ENCODE measurements at places on chromosomes 12 and 14.

- no peak for DNase-seq
- H3K27me3 ChIP-seq, result no peaks in the 10 kb centered on the region
- H3K36me3 ChIP-seq, result no peaks in the 10 kb centered on the region
- H3K27ac ChIP-seq, result peak overlapping the region; percentile 91
- peaks cover 27% of the 10 kb centered on the region for H3K4me1 ChIP-seq
These were observed 579 bp upstream of the BLOC1S1 start for GRCh38 chr12:55715169-55715764.

DNA sequence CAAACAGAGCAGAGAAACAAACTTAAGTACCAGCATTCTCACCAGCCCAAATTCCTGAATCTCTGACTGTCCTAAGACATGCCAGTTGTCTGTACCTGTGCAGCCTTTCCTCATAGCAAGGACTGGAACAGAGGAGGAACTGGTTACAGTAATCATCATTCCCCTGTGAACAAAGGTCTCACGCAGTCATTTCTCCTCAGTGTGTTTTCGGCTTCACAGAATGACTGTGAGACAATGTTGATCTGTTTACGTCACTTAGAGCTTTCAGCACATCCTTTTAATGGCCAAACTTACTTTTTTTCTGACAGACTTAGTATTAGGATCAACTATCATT, 169.0 kb downstream of the FBXL14 start:
- peaks cover 10% of the 10 kb centered on the region for H3K4me1 ChIP-seq
- H3K36me3 ChIP-seq, result peaks cover 25% of the 10 kb centered on the region
- H3K27me3 ChIP-seq, result no peaks in the 10 kb centered on the region
- no peak overlapping the region for H3K4me3 ChIP-seq
- peak overlapping the region; percentile 8 for H3K27ac ChIP-seq

- no peak overlapping the region for H3K27ac ChIP-seq
- no peaks in the 10 kb centered on the region for H3K4me1 ChIP-seq
- no peaks in the 10 kb centered on the region for H3K27me3 ChIP-seq
- H3K4me3 ChIP-seq, result no peak overlapping the region
- H3K36me3 ChIP-seq, result peaks cover 55% of the 10 kb centered on the region
- DNase-seq, result no peak
These were observed 108.9 kb downstream of the DERA start for GRCh38 chr12:16020031-16020430.

DNA sequence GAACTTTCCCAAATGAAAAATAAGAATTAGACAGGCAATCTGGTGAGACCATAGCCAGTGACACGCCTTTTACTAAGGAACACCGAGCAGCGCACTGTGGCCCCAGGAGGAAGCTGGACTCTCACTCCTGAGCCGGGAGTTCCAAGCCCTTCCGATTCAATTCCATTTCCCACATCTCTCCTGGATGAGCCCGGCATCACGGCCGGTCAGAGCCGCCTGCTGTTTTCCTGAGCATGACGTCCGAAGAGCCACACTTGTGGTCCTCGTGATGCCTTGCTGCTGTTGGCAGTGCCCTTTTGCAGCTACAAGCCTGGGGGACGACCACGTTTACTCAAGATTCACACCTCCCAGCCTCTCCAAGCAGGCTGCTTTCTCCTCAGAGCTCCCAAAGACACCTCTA, 40.8 kb downstream of the FBXL14 start:
- H3K27me3 ChIP-seq, result no peaks in the 10 kb centered on the region
- no peak overlapping the region for H3K4me3 ChIP-seq
- peaks cover 6% of the 10 kb centered on the region for H3K4me1 ChIP-seq
- DNase-seq, result no peak
- peaks cover 4% of the 10 kb centered on the region for H3K36me3 ChIP-seq

- no peaks in the 10 kb centered on the region for H3K27me3 ChIP-seq
- no peak for DNase-seq
- peaks cover 6% of the 10 kb centered on the region for H3K36me3 ChIP-seq
- H3K4me3 ChIP-seq, result no peak overlapping the region
- peaks cover 3% of the 10 kb centered on the region for H3K4me1 ChIP-seq
These were observed 223.1 kb downstream of the RAD51B start for GRCh38 chr14:68042586-68043210.

DNA sequence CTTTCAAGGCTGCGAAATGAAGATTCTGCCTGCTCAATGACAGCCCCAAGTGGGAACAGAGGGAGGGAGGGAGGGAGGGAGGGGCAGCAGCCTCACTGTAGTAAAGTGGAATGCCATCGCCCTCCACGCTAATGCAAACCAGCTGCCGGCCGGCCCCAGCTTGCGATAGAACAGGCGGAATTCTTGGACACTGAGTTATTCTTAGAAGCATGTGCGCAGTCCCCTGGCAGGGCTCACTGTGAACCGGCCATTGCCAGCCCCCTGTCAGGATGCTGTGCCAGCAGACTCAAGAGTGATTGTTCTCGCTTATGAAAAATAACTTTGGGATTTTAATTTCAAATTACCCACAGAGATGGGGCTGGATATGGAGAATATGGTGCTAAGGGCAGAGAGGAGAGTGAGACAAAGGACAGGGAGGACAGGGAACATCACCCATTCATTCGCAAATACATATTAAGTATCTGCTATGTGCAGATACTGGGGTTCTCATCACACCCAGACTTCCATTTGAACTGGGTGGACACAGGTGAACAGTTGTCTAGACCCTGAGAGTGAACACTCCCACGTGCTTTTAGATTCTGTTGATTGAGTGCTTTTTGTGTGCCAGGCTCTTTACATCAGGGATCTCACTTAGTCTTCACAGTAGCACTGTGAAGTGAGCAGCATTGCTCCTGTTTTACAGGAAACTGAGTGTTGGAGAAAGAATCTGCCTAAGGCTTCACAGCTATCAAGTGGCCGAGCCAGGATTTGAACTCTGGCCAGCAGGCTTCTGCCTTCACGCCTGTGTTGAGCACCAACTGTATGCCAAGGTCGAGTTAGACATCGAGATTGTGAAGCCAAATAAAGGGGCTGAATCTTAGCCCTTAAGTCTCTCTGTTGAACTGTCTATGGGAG, 192.9 kb downstream of the C12orf75 start:
- H3K4me1 ChIP-seq, result no peaks in the 10 kb centered on the region
- no peaks in the 10 kb centered on the region for H3K36me3 ChIP-seq
- H3K27ac ChIP-seq, result no peak overlapping the region
- H3K27me3 ChIP-seq, result peaks cover 7% of the 10 kb centered on the region
- no peak overlapping the region for H3K4me3 ChIP-seq

GRCh38 chr12:28937196-28937595, 211.9 kb upstream of the FAR2 start:
- DNase-seq, result no peak
- no peaks in the 10 kb centered on the region for H3K4me1 ChIP-seq
- H3K36me3 ChIP-seq, result no peaks in the 10 kb centered on the region
- no peaks in the 10 kb centered on the region for H3K27me3 ChIP-seq
- H3K4me3 ChIP-seq, result no peak overlapping the region

DNA sequence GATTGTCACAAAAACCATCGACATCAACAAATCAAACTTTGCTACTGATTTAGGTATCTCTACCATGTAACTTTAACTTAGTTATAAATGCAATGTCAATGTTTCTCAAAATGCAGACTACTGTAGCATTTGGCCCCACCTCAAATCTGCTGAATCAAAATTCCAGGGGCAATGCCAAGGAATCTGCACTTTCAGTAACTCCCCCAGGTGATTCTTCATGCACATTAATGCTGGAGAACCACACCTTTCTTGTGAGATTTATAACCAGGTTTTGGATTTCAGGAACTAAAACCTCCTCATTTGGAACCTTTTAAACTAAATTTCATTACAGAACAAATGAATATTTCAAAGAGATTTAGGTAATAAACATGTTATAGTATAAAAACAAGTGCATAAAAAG, 4.9 kb downstream of the ATP2B1 start:
- peak overlapping the region; percentile 45 for H3K27ac ChIP-seq
- no peaks in the 10 kb centered on the region for H3K27me3 ChIP-seq
- H3K4me1 ChIP-seq, result peaks cover 43% of the 10 kb centered on the region
- H3K4me3 ChIP-seq, result peak overlapping the region; percentile 8
- no peak for DNase-seq

DNA sequence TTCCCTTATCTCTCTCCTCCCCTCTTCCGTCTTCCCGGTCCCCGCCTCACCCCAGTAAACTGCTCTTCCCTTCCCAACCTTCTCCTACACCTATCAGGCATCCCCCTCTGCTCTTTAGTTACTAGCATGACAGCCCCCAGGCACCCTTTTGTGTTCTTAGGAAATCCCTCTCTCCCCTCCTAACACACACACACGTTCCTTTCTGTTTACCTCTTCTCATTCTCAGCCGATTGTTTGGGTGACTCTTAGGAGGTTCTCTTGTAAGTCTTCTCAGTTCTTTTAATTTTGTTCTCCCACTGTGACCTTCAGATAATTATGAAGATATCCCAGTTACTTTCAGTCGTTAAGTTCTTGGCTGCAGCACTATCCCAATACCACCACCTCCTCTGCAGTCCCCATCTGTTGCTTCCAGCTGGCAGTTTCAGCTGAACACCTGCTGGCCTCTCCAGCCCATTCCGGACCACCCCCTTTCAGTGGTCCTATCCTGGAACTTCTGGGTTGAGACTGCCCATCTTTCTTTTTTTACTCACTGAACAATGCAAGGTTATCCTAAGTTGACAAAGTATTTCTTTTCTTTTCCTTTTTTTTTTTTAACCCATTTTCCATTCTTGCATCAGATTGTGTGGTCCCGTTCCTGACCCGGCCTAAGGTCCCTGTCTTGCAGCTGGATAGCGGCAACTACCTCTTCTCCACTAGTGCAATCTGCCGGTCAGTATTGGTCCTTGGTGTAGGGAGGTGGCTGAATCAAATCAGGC, 711 bp downstream of the MARS1 start:
- H3K27me3 ChIP-seq, result no peaks in the 10 kb centered on the region
- peaks cover 23% of the 10 kb centered on the region for H3K4me1 ChIP-seq
- H3K27ac ChIP-seq, result peak overlapping the region; percentile 88
- H3K36me3 ChIP-seq, result peaks cover 18% of the 10 kb centered on the region
- DNase-seq, result no peak

GRCh38 chr14:21255385-21256101, 13.7 kb downstream of the HNRNPC start:
- peak overlapping the region; percentile 88 for H3K27ac ChIP-seq
- peak overlapping the region; percentile 66 for H3K4me3 ChIP-seq
- no peaks in the 10 kb centered on the region for H3K27me3 ChIP-seq
- DNase-seq, result no peak

- H3K4me3 ChIP-seq, result no peak overlapping the region
- peaks cover 22% of the 10 kb centered on the region for H3K36me3 ChIP-seq
- DNase-seq, result no peak
- peaks cover 10% of the 10 kb centered on the region for H3K4me1 ChIP-seq
- H3K27ac ChIP-seq, result no peak overlapping the region
- H3K27me3 ChIP-seq, result no peaks in the 10 kb centered on the region
These were observed 38.2 kb downstream of the PAWR start for GRCh38 chr12:79652521-79652920.

DNA sequence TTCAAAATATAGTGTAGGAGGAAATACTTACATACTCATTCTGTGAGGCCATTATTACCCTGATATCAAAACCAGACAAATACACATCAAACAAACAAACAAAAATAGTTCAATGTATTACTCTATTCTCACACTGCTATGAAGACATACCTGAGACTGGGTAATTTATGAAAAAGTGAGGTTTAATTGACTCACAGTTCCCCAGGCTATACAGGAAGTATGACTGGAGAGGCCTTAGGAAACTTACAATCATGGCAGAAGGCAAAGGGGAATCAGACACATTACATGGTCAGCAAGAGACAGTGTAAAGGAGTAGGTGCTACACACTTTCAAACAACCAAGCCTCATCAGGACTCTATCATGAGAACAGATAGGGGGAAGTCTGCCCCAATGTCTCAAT, 1023.2 kb downstream of the TMTC2 start:
- DNase-seq, result no peak
- H3K27ac ChIP-seq, result no peak overlapping the region
- no peaks in the 10 kb centered on the region for H3K27me3 ChIP-seq
- H3K4me1 ChIP-seq, result no peaks in the 10 kb centered on the region
- H3K4me3 ChIP-seq, result no peak overlapping the region

DNA sequence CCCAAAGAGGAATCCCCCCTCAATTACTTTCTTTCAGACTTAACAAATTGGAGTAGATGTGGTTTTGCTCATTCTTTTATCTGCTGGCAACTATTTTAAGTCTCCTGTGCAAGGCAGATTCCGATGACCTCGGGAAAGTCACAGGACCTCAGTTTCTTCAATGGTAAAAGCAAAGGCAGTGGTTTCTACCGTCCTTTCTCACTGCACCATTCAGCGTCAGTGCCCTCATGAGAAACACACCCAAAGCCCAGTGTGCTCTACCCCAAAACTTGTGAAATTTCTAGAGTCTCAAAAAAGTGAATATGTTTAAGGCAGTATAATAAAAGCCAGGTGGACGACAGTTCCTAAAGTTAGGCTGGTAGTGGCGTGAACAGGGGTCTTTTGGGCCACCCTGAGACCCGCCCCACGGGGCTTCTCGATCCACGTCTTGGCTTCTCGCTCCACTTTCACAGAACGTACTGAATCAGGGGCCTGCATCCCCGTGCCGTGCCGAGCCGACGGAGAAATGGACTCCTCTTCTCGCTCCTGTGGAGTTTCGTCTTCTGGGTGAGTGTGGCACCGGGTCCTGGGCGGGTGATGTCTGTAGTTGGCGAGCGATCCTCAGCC, 1.3 kb upstream of the ARHGAP5 start:
- no peaks in the 10 kb centered on the region for H3K27me3 ChIP-seq
- peaks cover 23% of the 10 kb centered on the region for H3K4me1 ChIP-seq
- peak overlapping the region; percentile 96 for H3K27ac ChIP-seq
- H3K36me3 ChIP-seq, result peaks cover 3% of the 10 kb centered on the region

DNA sequence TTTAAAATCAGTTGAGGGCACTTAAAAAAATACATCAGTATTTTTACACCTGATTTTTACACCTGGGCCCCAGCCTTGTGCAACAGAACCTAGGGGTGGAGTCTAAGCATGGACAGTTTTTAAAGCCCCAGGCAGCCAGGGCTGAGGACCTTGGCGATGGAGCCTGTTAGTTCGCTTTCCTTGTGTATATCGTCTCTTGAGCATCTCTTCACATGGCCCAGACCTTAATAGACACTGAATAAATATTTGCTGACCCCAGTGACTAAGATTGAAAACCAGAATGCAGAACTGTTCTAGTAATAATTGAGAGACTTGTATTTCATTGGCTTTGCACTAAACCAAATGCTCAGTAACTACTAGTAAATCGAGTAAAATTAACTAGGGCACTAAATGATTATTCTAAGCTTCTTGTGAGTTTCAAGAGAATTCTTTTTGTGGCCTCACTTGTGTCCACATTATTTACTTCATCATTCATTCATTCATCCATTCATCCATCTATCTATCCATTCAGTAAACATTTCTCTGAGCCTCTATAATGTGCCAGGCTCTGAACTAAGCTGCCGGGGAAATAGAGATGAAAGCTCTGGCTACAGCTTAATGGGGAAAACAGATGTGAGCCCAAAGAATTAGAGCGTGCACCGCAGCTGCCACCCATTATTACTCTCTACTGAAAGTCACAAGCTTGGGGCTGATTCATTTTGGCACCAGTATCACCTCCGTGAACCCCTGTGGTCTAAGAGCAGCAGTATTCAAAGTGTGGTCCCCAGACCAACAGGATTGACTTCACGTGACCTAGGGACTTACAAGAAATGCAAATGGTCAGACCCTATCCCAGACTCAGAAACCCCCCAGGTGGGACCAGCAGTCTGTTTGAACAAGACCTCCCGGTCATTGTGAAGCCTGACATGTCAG, 30.7 kb upstream of the BCL7A start:
- H3K27ac ChIP-seq, result no peak overlapping the region
- H3K4me3 ChIP-seq, result no peak overlapping the region
- H3K27me3 ChIP-seq, result no peaks in the 10 kb centered on the region
- DNase-seq, result no peak
- no peaks in the 10 kb centered on the region for H3K36me3 ChIP-seq

- H3K4me3 ChIP-seq, result peak within 1 kb of the TSS; percentile 83
- peaks cover 36% of the 10 kb centered on the region for H3K4me1 ChIP-seq
- no peaks in the 10 kb centered on the region for H3K27me3 ChIP-seq
- H3K27ac ChIP-seq, result peak within 1 kb of the TSS; percentile 97
These were observed at the start of the genes ERP29 and TMEM116 for GRCh38 chr12:112012775-112013600. Gene ERP29, plus strand, starts transcription at chr12:112013426. Its CDS starts 40 bp downstream, at chr12:112013466. Gene TMEM116, minus strand, starts transcription at chr12:112013165. Its CDS starts 7,895 bp downstream, at chr12:112005270.

GRCh38 chr14:70655110-70655826, 13.6 kb downstream of the TTC9 start:
- peak; percentile 44 for DNase-seq
- no peaks in the 10 kb centered on the region for H3K27me3 ChIP-seq
- peak overlapping the region; percentile 70 for H3K4me3 ChIP-seq
- peak overlapping the region; percentile 96 for H3K27ac ChIP-seq
